Stimulated activated CD8-positive, alpha-beta memory T cell treated with anti-CD3 and anti-CD28 coated beads, Interleukin-4, amount 100 ng/mL, for 24 hours (primary cell): ENCODE measurements at places on chromosomes 5 and 9.

GRCh38 chr9:99509065-99509745 is 287.1 kb downstream of the SEC61B start:
- DNase-seq = no peak

GRCh38 chr5:178664141-178664540 is 37.3 kb upstream of the CLK4 start:
- DNase-seq = no peak

- no peak for DNase-seq
Observed at GRCh38 chr9:130240410-130241197, 25.0 kb upstream of the HMCN2 start.

GRCh38 chr9:127589955-127590370 is 22.1 kb upstream of the STXBP1 start:
- DNase-seq = no peak

DNA sequence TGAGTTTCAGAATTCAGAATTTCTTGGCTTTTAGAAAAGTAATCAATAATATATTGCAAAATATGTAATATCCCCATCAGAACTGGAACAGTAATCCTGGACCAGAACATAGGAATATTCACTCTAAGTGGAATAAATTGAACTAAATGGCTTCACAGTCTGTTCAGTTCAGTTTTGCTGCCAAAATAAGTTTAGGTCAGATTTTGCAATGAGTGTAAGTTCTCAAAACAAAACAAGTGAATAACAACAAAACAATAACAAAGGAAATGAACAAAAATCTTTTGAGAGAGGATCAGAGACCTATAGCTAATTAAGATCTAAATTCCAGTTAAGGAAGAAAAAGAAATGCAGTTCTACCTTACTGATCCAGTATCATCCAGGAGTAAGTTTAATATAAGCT is 9.3 kb downstream of the PTGER4 start:
- DNase-seq = no peak

- DNase-seq = no peak
Observed at GRCh38 chr9:91334053-91334452, 27.7 kb downstream of the AUH start.

- no peak for DNase-seq
Observed at GRCh38 chr5:128304088-128304487, 220.5 kb downstream of the SLC12A2 start.

DNA sequence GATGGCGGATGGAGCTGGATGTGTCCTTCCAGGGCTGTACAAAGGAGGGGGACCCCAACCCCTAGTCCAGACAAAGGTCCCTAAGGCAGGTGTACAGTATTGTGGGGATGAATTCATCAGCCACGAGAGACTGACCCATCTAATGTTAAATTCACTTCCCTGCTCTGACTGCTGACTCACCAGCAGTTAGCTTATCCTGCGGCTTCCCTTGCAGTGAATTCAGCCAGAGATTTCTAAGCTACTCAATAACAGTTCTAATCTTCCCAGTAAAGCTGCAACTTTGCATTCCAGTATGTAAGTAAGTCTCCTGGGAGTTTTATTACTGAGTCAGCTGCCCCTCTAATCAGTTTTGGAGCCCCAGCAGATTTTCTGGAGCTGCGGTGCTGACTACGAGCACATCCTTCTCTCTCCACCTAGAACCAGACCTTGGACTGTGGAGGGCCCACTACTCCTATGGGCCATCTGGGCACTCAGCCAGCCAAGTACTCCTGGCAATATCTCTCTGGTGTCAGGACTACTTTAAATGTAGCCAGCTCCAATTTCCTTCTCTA is 16.1 kb downstream of the B4GALT1 start:
- DNase-seq = no peak

- DNase-seq = peak; percentile 53
Observed at GRCh38 chr5:132260714-132261551, 3.4 kb downstream of the PDLIM4 start.

- DNase-seq = no peak
Observed at GRCh38 chr5:176405656-176406435, 10.5 kb downstream of the CLTB start.

- DNase-seq = no peak
Observed at GRCh38 chr9:86684148-86684547, 263.2 kb downstream of the GAS1 start.

- no peak for DNase-seq
Observed at GRCh38 chr9:20405616-20406015, 216.7 kb downstream of the MLLT3 start.

GRCh38 chr9:26301659-26302058 is 590.9 kb downstream of the CAAP1 start:
- no peak for DNase-seq

- no peak for DNase-seq
Observed at GRCh38 chr5:166338801-166339200, 1952.6 kb upstream of the WWC1 start.

GRCh38 chr5:133925866-133926488 is 42.4 kb downstream of the C5orf15 start:
- DNase-seq = no peak

DNA sequence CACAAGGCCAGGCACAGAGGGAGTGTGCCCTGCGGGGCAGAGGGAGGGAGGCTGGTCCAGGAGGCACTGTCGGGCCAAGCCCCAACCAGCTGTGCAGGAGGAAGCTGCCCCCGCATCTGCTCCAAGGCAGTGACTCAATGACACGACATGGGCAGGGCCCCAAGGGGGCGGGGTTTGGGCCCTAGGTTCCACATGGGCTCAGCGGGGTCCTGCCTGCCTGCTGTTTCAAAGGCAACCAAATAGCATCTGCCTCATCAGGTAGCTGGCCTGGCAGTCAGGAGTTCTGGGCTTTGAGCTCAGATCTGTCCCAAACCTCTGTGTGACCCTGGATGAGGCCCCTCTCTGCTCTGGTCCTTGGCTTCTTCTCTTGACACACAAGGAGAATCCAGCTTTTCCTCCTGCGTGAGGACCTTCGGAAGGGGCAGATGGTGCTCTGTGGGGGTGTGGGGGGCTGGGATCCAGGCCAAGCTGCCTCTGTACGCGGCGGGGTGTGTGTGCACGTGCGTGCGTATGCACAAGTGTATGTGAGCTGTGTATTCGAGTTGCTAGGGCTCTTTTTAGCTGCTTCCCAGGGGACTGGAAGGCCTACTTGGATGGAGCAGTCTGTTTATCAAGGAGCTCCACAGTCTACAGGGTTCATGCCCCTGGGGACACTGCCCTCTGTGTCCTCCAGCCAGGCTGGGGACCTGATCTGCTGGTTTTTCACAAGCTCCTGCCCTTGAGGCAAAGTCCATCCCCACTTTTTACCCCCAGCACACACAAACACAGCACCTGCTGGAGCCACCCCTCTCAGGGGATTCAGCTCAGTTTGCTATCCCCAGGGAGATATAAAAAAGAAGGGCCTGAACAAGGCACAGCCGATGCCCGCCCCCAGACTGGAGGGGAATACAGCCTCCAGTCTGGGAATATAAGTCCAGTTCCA is 138.9 kb downstream of the RGS3 start:
- DNase-seq = peak; percentile 65

- DNase-seq = no peak
Observed at GRCh38 chr5:5755888-5756287, 333.4 kb downstream of the ICE1 start.

DNA sequence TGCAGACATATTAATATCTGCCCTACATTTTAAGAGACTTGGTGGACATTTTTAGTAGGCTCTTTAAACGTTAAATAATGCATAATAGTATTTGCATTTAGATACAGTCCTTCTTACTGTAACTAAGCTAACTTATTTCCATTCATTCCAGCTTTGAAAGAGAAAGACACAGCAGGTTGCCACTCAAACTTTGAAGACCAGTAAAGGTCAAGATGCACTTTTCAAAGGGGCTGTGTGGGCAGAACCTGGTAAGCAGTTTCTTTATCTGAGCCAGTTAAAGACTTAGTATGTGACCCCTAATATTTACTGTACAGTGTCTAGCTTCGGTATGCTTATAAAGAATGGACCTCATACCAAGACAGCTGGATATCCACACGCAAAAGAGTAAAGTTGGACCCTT is 20.8 kb downstream of the PLGRKT start:
- no peak for DNase-seq

DNA sequence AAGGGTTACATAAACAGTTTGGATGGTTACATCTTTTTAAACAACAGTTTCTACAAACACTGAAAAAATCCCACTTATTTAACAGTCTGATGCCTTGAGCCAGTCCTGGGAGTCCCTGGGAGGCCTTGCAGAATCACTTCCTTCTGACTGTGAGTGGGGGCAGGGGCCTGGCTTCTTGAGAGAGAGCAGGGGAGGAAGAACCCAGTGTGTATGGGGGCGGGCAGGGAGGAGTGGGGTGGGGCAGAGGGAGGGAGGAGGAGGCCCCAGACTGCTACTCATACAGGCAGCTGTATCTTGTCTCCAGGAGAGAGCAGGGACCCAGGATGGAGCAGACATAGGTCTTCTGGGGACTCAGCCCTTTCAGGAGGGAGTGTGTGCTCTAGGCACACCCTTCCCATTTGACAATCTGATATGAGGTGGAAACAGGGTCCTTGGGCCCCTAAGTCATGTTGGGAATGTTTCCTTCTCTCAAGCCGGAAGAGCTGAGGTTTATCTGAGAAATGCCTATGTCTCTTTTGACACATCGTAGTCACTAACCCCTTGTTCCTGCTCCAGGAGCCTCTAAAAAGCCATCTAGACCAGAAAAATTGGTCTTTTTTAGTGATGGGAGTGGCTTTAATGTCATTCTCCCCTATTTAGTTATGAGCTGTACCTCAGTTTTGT is 52.8 kb downstream of the IRF1 start:
- DNase-seq = peak; percentile 54

DNA sequence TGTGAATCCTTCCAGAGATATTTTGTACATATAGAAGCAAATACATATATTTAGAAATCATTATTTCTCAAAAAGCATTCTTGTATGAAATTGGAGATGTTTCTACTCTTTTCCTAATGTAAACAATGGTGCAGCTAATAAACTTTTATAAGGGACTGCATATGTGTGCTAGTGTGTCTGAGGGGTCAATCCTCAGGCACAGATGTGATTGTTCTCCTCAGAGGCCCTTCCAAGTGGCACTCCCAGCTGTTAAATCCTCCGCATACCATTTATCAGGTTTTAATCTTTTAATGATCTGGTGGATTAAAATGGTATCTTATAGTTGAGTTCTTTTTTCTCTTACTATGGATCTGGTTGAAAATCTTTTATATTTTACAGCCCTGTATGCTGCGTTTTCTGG is 5.6 kb upstream of the OMD start:
- DNase-seq = no peak

GRCh38 chr5:117955831-117956230 is 1032.5 kb downstream of the DTWD2 start:
- no peak for DNase-seq

GRCh38 chr5:157216391-157217142 is 35.9 kb downstream of the ITK start:
- DNase-seq = no peak

DNA sequence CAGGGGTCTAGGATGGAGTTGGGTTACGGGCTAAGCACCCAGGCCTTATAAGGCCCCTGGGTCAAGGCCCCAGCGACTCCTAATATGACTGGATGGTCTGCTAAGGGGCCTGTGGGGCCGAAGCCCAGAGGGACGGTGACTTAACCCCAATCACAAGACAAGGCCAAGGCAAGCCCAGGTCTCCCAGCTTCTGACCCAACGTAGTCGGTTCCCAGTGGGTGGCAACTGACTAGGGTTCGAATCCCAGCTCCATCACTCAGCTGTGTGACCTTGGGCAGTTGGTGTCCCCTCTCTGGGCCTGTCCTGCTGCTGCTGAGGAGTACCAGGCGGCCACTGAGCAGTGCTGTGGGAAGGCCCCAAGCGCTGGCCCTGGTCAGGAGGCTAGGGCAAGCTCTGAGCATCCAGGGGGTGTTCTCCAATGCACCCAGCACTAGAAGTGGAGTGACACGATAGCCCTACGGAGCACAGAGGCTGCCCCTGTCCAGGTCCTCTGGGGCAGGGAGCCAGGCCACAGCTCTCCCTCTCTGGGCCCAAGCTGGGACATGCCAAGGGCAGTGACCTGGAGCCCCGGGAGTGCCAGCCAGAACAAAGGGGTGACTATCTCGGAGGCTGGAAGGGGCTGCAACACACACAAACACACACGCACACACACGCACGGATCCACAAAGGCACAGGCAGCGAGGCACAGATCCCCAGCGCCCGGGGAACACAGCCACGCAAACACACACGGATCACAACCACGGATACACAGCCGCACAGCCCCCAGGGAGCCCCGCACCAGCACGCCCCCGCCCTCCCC is 512 bp downstream of the AK1 start:
- no peak for DNase-seq

- no peak for DNase-seq
Observed at GRCh38 chr5:106321242-106321641, 1349.5 kb downstream of the EFNA5 start.

- DNase-seq = no peak
Observed at GRCh38 chr9:76419782-76420380, 25.7 kb upstream of the RFK start.

DNA sequence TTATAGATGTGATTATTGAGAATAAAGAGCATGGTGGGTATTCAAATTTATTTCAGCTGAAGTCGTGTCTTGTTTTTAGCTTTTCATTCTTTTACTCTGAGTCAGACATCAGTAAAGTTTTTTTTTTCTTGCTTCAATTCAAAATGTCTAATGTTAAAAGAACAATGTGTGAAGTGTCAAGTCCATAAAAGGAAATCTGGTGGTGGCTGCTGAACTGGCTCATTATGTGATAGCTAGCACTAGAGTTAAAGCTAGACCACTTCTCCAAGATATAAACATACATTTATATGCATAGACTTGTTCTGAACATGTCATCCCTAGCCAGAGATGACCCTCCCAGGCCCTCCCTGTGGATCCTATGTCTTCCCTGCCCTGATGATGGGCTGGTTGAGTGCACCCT is 338.3 kb downstream of the RAB3C start:
- DNase-seq = no peak

- no peak for DNase-seq
Observed at GRCh38 chr5:32450952-32451351, 6.4 kb upstream of the ZFR start.

DNA sequence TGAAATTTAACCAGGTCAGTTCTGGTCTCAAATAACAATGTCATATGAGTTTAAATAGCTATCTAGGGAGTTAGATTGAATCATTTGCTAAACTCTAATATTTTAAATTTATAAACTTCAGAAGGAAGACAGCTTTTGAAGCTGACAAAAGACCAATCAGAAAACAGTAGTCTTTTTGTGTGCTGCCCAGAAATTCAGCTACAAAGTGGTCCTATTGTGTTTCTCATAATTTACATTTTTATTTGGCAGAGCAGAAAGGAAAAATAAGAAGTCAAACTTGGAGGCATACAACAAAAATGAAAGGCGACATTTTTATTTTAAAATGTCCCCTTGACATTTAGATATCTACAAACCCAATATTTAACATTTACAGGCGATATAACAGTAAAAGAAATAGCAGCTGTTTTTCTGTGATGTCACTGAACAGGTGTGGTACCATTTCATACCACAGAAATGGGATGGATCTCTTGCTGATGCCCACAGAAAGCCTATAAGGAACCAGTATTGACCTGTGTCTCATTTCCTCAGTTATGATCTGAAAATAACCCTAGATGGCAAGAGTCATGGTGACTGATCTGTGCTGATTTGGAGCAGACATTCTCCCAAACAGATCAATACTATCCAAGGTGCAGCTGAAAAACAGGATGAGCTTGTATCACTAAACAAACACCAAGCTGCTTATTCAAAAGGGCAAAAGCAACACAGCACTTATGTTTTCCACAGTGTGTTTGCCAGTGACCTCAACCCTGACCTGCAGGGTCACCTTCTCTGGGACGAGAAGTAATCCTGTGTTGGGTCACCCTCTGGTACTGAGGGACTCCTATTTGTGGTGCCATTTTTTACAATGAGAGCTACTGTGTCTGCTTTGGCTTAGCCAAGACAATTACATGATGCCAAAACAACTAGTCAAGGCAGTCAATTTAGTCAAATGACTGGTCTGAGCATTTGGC is 3.6 kb upstream of the FST start:
- DNase-seq = no peak
